ENCODE measurements at places on chromosomes 5 and 9. TPM values are rescaled to one million over a fixed set of nuclear protein-coding genes. Genes with fewer than 3 reads are reported as not detected.

GNA14 gene
- 16.6 TPM for polyA plus RNA-seq

GRCh38 chr5:98779264-98779877 lies 5.9 kb downstream of the RGMB start:
- no peak for DNase-seq

- no peak for DNase-seq
Measured at GRCh38 chr5:113178073-113178779, 201.6 kb downstream of the DCP2 start.

GRIN3A gene
- 1.9 TPM for polyA plus RNA-seq

- no peak for DNase-seq
Measured at GRCh38 chr9:89850631-89851325, 246.0 kb downstream of the GADD45G start.
